ENCODE measurements at places on chromosomes 13 and 19.

- no peak for DNase-seq
Observed at GRCh38 chr19:35168196-35168595, 13.7 kb downstream of the FXYD5 start.

GRCh38 chr19:9797871-9798270, 21.0 kb downstream of the FBXL12 start:
- DNase-seq = no peak

DNA sequence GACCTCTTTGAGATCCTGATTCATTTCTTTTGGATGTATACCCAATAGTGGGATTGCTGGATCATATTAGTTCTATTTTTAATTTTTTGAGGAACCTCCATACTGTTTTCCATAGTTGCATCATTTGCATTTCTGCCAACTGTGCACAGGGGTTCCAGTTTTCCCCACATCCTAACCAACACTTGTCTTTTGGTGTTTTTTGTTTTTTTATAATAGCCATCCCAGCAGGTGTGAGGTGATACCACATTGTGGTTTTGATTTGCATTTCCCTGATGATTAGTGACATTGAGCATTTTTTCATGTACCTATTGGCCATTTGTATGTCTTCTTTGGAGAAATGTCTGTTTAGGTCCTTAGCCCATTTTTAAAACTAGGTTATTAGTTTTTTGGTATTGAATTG, 18.8 kb upstream of the GPR183 start:
- DNase-seq = no peak

GRCh38 chr19:58059003-58059670, at the start of gene ZNF135:
Gene ZNF135 (plus strand): TSS chr19:58059282. CDS start chr19:58060003, 721 bp downstream.
- DNase-seq = peak; percentile 69

DNA sequence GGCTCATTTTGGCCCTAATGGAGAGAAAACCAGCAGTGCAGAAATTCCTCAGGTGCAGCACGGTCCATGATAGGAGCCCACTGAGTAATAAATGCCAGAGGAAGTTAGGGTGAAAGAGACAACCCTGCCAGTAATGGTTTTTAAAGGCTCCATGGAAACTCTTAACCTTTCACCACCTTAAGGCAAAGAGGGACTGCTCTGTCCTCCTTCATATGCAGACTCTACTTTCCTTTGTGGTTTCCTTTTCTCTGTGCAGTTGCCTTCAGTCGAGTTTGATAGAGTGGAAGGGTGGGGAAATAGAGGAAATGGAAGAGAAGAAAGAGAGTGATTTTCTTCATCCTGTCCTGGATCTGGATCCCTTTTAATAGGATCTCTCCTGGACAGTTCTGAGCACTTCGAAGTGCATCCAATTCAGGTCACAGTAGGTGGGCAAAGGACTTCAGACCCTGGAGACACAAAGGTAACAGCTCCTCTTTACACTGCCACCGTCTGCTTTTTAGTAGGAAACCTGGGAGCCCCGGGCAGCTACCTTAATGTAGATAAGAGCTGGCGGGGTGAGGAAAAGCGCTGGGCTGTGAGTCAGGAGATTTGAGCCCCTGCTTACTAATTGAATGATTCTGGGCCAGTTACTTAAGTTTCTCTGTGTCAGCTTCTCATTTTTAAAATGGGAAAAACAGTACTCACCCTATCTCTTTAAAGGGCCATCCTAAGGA, 294.8 kb downstream of the KCNRG start:
- DNase-seq = no peak

All from stimulated activated CD4-positive, alpha-beta T cell treated with anti-CD3 and anti-CD28 coated beads, Interleukin-4, amount 100 ng/mL, for 1 hour (primary cell).